ENCODE measurements at places on chromosomes 5 and 9. TPM values are rescaled to one million over a fixed set of nuclear protein-coding genes. Genes with fewer than 3 reads are reported as not detected.
A peak's percentile ranks its signal among the peaks of the same experiment; 100 is the strongest.

The FAM221B gene
- not detected for total RNA-seq

The DNM1 gene
- total RNA-seq, result 0.79 TPM

The PCDHB8 gene
- total RNA-seq, result not detected

The LIFR gene
- total RNA-seq, result not detected

The JAKMIP2 gene
- total RNA-seq, result 5.2 TPM

The ANKRD34B gene
- not detected for total RNA-seq

The PFN3 gene
- total RNA-seq, result not detected

The PGM5 gene
- total RNA-seq, result not detected

The RAI14 gene
- total RNA-seq, result 0.61 TPM

DNA sequence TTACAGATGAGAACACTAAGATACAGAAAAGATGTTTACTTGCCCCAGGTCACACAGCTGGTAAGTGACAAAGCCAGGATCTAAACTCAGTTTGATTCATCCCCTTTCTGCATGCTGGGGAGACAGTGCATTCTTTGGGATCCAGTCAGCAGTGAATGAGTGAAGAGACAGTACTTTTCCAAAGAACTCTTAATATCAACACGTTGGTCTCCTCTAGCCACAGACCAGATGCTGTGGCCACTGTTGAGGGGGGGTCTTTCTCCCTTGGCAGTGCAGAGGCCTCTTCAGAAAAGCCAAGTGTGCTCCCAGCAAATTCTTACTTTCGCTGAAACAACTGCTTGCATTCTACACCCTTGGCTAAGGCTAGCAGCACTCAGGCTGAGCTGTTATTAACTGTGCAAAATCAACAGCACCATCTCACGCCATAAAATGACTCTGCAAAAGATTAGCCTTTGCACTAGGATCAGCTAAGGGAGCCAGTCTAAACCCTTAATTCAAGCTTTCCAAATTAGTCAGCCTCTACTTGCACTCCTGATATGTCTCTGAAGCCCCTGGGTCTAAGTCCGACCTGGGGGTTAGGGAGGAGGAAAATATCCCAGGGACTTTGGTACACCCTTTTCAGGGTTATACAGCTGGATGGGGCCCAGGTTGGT, 4.8 kb upstream of the TMEM171 start:
- H3K27me3 ChIP-seq, result peaks cover 74% of the 10 kb centered on the region
- peaks cover 4% of the 10 kb centered on the region for H3K4me1 ChIP-seq
- no peaks in the 10 kb centered on the region for H3K36me3 ChIP-seq
- no peak overlapping the region for H3K4me3 ChIP-seq

GRCh38 chr9:18056269-18056992, 417.5 kb upstream of the ADAMTSL1 start:
- no peaks in the 10 kb centered on the region for H3K36me3 ChIP-seq
- DNase-seq, result no peak
- peaks cover 14% of the 10 kb centered on the region for H3K4me1 ChIP-seq
- no peaks in the 10 kb centered on the region for H3K27me3 ChIP-seq

GRCh38 chr9:128244837-128245231, 31.0 kb downstream of the GOLGA2 start:
- no peaks in the 10 kb centered on the region for H3K36me3 ChIP-seq
- no peak overlapping the region for H3K27ac ChIP-seq
- peaks cover 20% of the 10 kb centered on the region for H3K27me3 ChIP-seq
- peaks cover 13% of the 10 kb centered on the region for H3K4me1 ChIP-seq

GRCh38 chr9:99211746-99212145, 10.0 kb downstream of the ALG2 start:
- H3K27ac ChIP-seq, result no peak overlapping the region
- H3K4me3 ChIP-seq, result no peak overlapping the region
- H3K4me1 ChIP-seq, result peaks cover 8% of the 10 kb centered on the region
- no peak for DNase-seq
- H3K36me3 ChIP-seq, result peaks cover 16% of the 10 kb centered on the region

- H3K27ac ChIP-seq, result no peak overlapping the region
- no peak overlapping the region for H3K4me3 ChIP-seq
- peaks cover 15% of the 10 kb centered on the region for H3K36me3 ChIP-seq
- DNase-seq, result no peak
- H3K4me1 ChIP-seq, result peaks cover 1% of the 10 kb centered on the region
Observed at GRCh38 chr5:64749385-64749784, 19.1 kb downstream of the SREK1IP1 start.

DNA sequence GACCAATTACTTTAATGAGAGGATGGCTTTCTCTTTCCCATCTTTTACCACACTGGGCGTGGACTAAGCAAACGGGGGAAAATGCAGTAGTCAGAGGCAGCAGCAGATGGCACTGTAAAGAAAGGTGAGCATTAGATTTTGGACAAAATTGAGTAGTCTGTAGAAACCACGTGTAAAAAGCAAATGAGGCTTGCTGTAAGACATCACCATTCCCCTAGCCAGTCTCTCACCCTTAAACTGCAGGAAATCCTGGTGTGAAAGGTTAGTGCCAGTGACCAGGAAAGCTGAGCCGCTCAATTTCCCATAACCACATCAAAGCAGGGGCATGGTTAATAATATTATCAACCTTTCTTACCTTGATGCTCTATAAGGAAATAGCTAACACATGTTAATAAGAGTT, 31.8 kb downstream of the SPATA31C2 start:
- H3K27ac ChIP-seq, result no peak overlapping the region
- H3K27me3 ChIP-seq, result peaks cover 45% of the 10 kb centered on the region
- DNase-seq, result peak; percentile 42
- H3K36me3 ChIP-seq, result no peaks in the 10 kb centered on the region
- no peak overlapping the region for H3K4me3 ChIP-seq

- DNase-seq, result no peak
- H3K4me3 ChIP-seq, result no peak overlapping the region
- H3K36me3 ChIP-seq, result peaks cover 78% of the 10 kb centered on the region
- H3K27me3 ChIP-seq, result no peaks in the 10 kb centered on the region
Observed at GRCh38 chr5:59021286-59021673, 438.4 kb downstream of the RAB3C start.

DNA sequence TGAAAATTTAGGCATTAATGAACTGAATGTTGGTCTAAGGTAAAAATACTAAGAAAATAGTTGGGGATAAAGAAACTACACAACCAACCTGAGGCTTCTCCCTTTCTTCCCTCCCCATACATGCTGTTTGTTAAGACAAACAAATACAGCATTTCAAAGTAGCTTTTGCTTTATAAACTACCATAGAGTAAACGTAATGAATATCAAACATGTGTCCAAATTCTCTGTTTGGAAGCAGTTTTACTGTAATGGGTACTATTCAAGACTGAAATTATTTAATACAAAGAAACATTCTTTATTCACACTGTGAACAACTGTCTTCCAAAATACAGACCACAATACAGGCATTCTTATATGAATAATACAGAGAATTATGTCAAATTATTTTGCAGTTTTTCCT, 52.0 kb downstream of the SLC44A1 start:
- no peak overlapping the region for H3K27ac ChIP-seq
- H3K4me3 ChIP-seq, result no peak overlapping the region
- peaks cover 27% of the 10 kb centered on the region for H3K4me1 ChIP-seq
- no peaks in the 10 kb centered on the region for H3K27me3 ChIP-seq
- no peaks in the 10 kb centered on the region for H3K36me3 ChIP-seq
- no peak for DNase-seq

GRCh38 chr5:150001660-150002486, 1.3 kb downstream of the HMGXB3 start:
- peak overlapping the region; percentile 89 for H3K4me3 ChIP-seq
- peak; percentile 86 for DNase-seq
- peaks cover 29% of the 10 kb centered on the region for H3K36me3 ChIP-seq
- no peaks in the 10 kb centered on the region for H3K27me3 ChIP-seq
- peaks cover 48% of the 10 kb centered on the region for H3K4me1 ChIP-seq
- peak overlapping the region; percentile 98 for H3K27ac ChIP-seq

GRCh38 chr9:92668746-92669526, 995 bp downstream of the IPPK start:
- H3K36me3 ChIP-seq, result peaks cover 12% of the 10 kb centered on the region
- peak; percentile 70 for DNase-seq
- no peaks in the 10 kb centered on the region for H3K27me3 ChIP-seq
- peak overlapping the region; percentile 96 for H3K4me3 ChIP-seq
- H3K4me1 ChIP-seq, result peaks cover 49% of the 10 kb centered on the region

GRCh38 chr5:159424123-159424522, 93.8 kb upstream of the IL12B start:
- peaks cover 25% of the 10 kb centered on the region for H3K4me1 ChIP-seq
- no peak overlapping the region for H3K27ac ChIP-seq
- peaks cover 33% of the 10 kb centered on the region for H3K27me3 ChIP-seq
- no peaks in the 10 kb centered on the region for H3K36me3 ChIP-seq
- no peak overlapping the region for H3K4me3 ChIP-seq
- no peak for DNase-seq

All from activated CD8-positive, alpha-beta memory T cell treated with anti-CD3 and anti-CD28 coated beads, Interleukin-2, amount 10 ng/mL, durations not matched to agents 7 days and 5 days (primary cell).